ENCODE measurements at places on chromosomes 5 and 9.

GRCh38 chr9:120032639-120033038 is 547.3 kb downstream of the CDK5RAP2 start:
- H3K27me3 ChIP-seq = peaks cover 10% of the 10 kb centered on the region
- H3K4me3 ChIP-seq = no peak overlapping the region
- no peaks in the 10 kb centered on the region for H3K36me3 ChIP-seq
- H3K4me1 ChIP-seq = no peaks in the 10 kb centered on the region
- no peak overlapping the region for H3K27ac ChIP-seq

- H3K4me1 ChIP-seq = no peaks in the 10 kb centered on the region
- DNase-seq = no peak
- no peaks in the 10 kb centered on the region for H3K36me3 ChIP-seq
- no peak overlapping the region for H3K4me3 ChIP-seq
These were observed 600.5 kb upstream of the EDIL3 start for GRCh38 chr5:84985148-84985547.

GRCh38 chr9:125789196-125789595 is 42.0 kb downstream of the PBX3 start:
- H3K4me1 ChIP-seq = peaks cover 45% of the 10 kb centered on the region
- H3K36me3 ChIP-seq = peaks cover 39% of the 10 kb centered on the region
- no peak overlapping the region for H3K4me3 ChIP-seq
- no peaks in the 10 kb centered on the region for H3K27me3 ChIP-seq
- H3K27ac ChIP-seq = no peak overlapping the region

- H3K4me1 ChIP-seq = no peaks in the 10 kb centered on the region
- H3K36me3 ChIP-seq = no peaks in the 10 kb centered on the region
- no peak overlapping the region for H3K27ac ChIP-seq
- no peak overlapping the region for H3K4me3 ChIP-seq
- DNase-seq = no peak
These were observed 772.0 kb upstream of the FAM174A start for GRCh38 chr5:99763021-99763774.

GRCh38 chr9:99026271-99026955 is 78.5 kb upstream of the TGFBR1 start:
- no peak overlapping the region for H3K27ac ChIP-seq
- H3K36me3 ChIP-seq = no peaks in the 10 kb centered on the region
- DNase-seq = no peak
- no peak overlapping the region for H3K4me3 ChIP-seq

- no peak overlapping the region for H3K27ac ChIP-seq
- H3K27me3 ChIP-seq = peaks cover 28% of the 10 kb centered on the region
- H3K36me3 ChIP-seq = no peaks in the 10 kb centered on the region
- DNase-seq = no peak
These were observed 10.5 kb upstream of the S1PR3 start for GRCh38 chr9:88980740-88981203.

DNA sequence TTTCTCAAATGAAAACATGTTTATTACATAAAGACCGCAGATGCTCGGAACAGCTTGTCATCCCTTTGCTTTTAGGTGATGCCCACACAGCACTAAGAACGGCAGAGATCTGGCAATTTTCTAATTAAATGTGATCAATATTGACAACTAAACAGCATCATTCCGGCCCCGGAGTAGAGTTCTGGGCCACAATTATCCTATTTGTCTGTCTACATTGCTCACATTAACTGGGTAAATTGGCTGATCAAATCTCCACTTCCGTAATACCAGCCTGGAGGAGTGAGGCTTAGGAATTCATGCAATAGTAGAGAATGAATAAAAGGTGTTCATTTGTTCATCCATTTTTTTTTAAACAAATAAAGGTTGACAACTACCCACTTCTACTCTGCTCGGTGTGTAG is 245.1 kb upstream of the C9orf72 start:
- no peak overlapping the region for H3K27ac ChIP-seq
- no peaks in the 10 kb centered on the region for H3K4me1 ChIP-seq
- H3K36me3 ChIP-seq = no peaks in the 10 kb centered on the region
- no peak overlapping the region for H3K4me3 ChIP-seq
- H3K27me3 ChIP-seq = no peaks in the 10 kb centered on the region

DNA sequence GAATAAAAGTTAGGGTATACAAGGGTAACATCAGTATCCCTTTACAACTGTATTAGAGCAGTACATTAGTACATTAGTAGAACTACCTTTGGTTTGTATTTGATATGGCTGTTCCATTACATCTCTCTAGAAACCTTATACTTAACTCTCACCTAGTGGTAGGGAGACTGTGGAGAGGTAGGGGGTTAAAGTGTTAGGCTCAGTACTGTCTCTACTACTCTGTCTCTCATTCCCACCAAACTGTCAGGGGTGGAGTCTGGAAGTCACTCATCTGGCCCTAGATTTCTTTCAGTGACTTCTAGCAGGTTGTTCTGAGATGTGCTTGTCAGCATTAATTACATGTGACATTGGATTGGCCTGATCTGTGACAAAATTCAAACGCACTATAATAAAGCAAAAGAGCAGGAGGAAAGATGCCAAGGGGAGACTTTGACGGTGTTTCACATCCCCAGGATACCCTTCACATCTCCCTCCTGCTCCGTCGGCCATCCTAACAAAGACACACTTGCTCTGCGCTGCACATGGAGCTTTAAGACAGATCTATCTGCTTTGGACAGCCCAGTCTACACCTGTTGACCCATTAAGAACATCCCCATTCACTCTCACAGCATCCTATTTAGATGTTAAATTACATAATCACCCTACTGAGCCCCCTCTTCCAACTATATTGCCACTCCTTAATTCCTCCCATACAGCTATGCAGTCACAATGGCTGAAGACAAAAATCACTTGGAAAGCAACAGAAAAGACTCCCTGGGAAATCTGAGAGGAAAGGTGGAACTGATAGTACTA is 1043.0 kb upstream of the DMAC1 start:
- no peak overlapping the region for H3K27ac ChIP-seq
- no peaks in the 10 kb centered on the region for H3K36me3 ChIP-seq
- no peaks in the 10 kb centered on the region for H3K4me1 ChIP-seq
- DNase-seq = no peak
- H3K4me3 ChIP-seq = no peak overlapping the region

GRCh38 chr9:89837162-89837933 is 232.5 kb downstream of the GADD45G start:
- H3K4me1 ChIP-seq = no peaks in the 10 kb centered on the region
- no peaks in the 10 kb centered on the region for H3K36me3 ChIP-seq
- DNase-seq = no peak
- H3K4me3 ChIP-seq = no peak overlapping the region
- no peak overlapping the region for H3K27ac ChIP-seq

GRCh38 chr5:91848453-91848852 is 465.3 kb upstream of the ARRDC3 start:
- no peak overlapping the region for H3K27ac ChIP-seq
- H3K36me3 ChIP-seq = no peaks in the 10 kb centered on the region
- DNase-seq = no peak
- H3K4me3 ChIP-seq = no peak overlapping the region
- H3K4me1 ChIP-seq = no peaks in the 10 kb centered on the region
- H3K27me3 ChIP-seq = no peaks in the 10 kb centered on the region

- no peak for DNase-seq
- no peak overlapping the region for H3K27ac ChIP-seq
- H3K36me3 ChIP-seq = no peaks in the 10 kb centered on the region
- no peaks in the 10 kb centered on the region for H3K4me1 ChIP-seq
- no peaks in the 10 kb centered on the region for H3K27me3 ChIP-seq
These were observed 155.8 kb downstream of the FRMD3 start for GRCh38 chr9:83382421-83382820.

GRCh38 chr9:70902692-70903131 is 218.7 kb downstream of the TRPM3 start:
- H3K27me3 ChIP-seq = no peaks in the 10 kb centered on the region
- H3K27ac ChIP-seq = no peak overlapping the region
- DNase-seq = no peak
- no peaks in the 10 kb centered on the region for H3K4me1 ChIP-seq
- no peaks in the 10 kb centered on the region for H3K36me3 ChIP-seq
- H3K4me3 ChIP-seq = no peak overlapping the region

- H3K4me1 ChIP-seq = peaks cover 12% of the 10 kb centered on the region
- H3K27me3 ChIP-seq = no peaks in the 10 kb centered on the region
- no peaks in the 10 kb centered on the region for H3K36me3 ChIP-seq
- no peak overlapping the region for H3K4me3 ChIP-seq
- DNase-seq = no peak
These were observed 2.9 kb upstream of the MACIR start for GRCh38 chr5:103255691-103256090.

DNA sequence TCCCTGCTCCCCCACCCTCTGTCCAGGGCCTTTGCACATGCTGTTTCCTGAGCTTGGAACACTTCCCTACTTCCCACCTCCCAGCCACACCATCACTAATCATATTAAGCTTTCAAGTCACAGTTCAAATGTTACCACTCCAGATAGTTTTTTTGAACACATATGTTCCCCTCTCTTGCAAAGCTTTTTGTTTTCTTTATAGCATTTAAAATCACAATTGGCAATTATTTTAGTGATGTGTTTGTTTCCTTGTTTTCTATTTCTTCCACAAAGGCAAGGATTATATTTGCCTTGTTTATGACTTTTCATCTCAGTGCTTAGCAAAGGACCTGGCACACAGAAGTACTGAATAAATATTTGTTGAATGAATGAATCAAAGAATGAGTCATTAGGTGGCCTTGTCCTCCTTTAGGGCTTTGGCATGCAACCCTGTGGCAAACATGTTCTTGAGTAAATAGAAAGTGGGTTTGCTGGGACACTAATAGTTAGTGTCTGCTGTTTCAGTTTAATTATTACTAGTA is 386.8 kb downstream of the FGF10 start:
- H3K36me3 ChIP-seq = no peaks in the 10 kb centered on the region
- H3K27me3 ChIP-seq = no peaks in the 10 kb centered on the region
- DNase-seq = no peak
- H3K4me3 ChIP-seq = no peak overlapping the region

- H3K27me3 ChIP-seq = peaks cover 14% of the 10 kb centered on the region
- no peak for DNase-seq
- H3K4me3 ChIP-seq = no peak overlapping the region
- no peaks in the 10 kb centered on the region for H3K36me3 ChIP-seq
These were observed 93.6 kb upstream of the RANBP3L start for GRCh38 chr5:36395260-36395659.

DNA sequence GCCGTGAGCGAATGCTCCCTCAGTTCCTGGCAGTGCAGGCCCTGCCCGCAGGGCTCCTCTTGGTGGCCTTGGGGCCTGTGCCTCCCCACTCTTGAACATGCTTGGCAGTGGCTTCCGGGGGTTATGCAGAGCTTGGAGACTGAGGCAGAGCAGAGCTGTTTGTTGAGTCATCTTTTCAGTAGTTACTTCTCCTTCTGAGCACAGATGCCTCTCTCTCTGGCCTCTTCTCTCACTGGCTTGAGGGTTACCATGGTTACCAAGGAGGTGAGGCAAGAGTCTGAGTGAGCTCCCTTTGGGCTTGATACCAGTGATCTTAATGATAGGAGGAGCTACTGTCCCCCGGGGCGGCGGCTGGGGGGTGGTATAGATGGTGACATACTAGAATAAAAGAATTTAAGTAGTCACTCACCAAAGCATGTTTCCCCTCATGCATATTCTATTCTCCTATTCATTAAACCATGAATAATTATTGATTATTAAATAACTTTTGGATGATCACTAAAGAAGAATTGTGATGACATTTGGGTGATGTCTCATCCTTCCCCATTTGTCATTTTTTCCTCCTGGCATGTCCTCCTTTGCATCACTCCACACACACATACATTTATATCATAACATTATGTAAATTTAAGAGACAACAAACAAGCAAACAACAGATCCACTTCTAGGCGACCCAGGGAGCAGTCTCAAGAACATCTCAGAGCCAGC is 111.1 kb downstream of the ARHGAP26 start:
- DNase-seq = no peak
- no peaks in the 10 kb centered on the region for H3K27me3 ChIP-seq
- H3K4me1 ChIP-seq = peaks cover 7% of the 10 kb centered on the region
- no peaks in the 10 kb centered on the region for H3K36me3 ChIP-seq
- no peak overlapping the region for H3K27ac ChIP-seq

DNA sequence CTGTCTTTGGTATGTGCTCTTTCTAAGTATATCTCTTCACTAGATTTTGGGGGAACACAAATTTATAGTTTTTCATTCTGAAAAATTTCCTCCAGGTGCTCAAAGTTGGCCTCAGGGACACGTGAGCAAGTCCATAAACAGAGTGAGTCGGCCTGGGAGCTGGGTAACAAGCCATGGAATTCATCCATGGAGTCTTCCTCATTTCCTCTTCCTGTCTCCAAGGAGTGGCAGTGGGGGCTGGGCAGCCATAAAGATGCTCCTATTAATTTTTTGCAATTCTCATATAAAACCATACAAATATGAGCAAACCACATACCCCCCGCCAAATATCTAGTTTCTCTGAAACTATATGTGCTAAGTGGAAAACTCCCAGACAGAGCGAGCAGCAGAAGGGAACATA is 136.6 kb upstream of the OTULINL start:
- peaks cover 7% of the 10 kb centered on the region for H3K4me1 ChIP-seq
- no peak overlapping the region for H3K27ac ChIP-seq
- no peak overlapping the region for H3K4me3 ChIP-seq

- no peak overlapping the region for H3K27ac ChIP-seq
- peaks cover 13% of the 10 kb centered on the region for H3K4me1 ChIP-seq
These were observed 9.3 kb upstream of the GPR150 start for GRCh38 chr5:95610546-95610945.

GRCh38 chr5:14777932-14778791 is 93.4 kb downstream of the ANKH start:
- H3K4me1 ChIP-seq = no peaks in the 10 kb centered on the region
- no peak overlapping the region for H3K4me3 ChIP-seq
- peaks cover 11% of the 10 kb centered on the region for H3K36me3 ChIP-seq
- no peaks in the 10 kb centered on the region for H3K27me3 ChIP-seq
- H3K27ac ChIP-seq = no peak overlapping the region

DNA sequence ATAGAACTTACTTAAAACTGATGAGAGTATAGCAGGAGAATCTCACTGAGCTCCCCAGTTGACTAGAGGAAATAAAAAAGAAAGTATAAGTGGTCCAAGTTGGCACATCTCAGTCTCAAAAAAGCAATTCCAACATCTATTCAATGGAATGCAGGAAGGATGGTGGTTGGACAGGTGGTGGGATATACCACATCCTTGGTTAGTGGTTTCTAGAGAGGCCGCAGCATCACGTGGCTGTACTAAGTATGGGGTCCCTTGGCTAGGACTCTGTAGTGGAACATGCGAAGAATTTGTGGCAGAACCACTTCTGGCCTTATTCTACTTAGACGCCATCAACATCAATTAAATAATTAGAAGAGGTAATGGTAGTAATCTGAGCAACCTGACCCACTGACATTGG is 232.4 kb downstream of the SAXO1 start:
- no peaks in the 10 kb centered on the region for H3K27me3 ChIP-seq
- H3K4me3 ChIP-seq = no peak overlapping the region
- no peaks in the 10 kb centered on the region for H3K4me1 ChIP-seq
- no peaks in the 10 kb centered on the region for H3K36me3 ChIP-seq
